NCI-H187 (cell line): ENCODE measurements at places on chromosomes 3 and 15.

GRCh38 chr15:74319596-74320351, 47.7 kb downstream of the CYP11A1 start:
- peak; percentile 15 for DNase-seq

GRCh38 chr15:43489191-43489590, 3.8 kb downstream of the TP53BP1 start:
- no peak for DNase-seq

DNA sequence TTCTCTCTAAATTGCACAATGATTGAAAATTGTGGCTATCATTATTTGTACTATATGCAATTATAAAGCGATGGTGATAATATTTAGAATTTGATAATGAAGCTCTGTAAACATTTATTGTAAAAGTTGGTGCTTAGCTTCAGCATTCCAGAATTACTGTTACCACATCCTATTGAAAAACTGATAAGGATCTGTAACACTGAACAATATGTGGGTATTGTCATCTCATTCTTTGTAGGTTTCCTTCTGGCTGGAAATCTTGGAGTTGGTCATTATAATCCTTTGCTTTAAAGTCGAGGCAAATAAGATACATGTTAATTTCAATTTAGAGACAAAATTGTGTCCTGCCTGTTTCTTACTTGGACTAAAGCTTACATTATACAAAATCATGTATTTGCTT, 323.4 kb upstream of the GOLIM4 start:
- DNase-seq, result no peak

- DNase-seq, result no peak
These were observed 7.8 kb upstream of the LPCAT4 start for GRCh38 chr15:34374816-34375215.

GRCh38 chr15:99197856-99198255, 51.5 kb downstream of the TTC23 start:
- no peak for DNase-seq

GRCh38 chr3:49134471-49135265, 1.8 kb upstream of the LAMB2 start:
- no peak for DNase-seq

DNA sequence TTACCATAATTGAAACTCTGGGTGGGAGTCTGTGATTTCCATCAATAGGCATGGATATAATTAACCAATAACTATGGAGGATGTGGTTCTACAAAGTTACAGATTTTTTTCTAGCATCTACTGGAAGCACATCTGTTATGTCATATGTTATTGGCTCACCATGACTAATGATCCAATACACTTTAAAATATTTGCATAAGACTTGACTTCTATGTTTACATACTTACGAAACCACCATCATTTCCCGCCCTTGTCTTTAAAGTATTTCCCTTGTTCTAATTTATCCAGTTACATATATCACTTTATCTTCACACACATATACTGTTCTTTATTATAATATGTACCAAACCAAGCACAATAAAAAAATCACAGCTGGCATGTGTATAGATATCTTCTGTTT, 380.3 kb upstream of the CBLB start:
- DNase-seq, result no peak

- no peak for DNase-seq
These were observed 421.7 kb upstream of the GOLIM4 start for GRCh38 chr3:168517249-168518071.

DNA sequence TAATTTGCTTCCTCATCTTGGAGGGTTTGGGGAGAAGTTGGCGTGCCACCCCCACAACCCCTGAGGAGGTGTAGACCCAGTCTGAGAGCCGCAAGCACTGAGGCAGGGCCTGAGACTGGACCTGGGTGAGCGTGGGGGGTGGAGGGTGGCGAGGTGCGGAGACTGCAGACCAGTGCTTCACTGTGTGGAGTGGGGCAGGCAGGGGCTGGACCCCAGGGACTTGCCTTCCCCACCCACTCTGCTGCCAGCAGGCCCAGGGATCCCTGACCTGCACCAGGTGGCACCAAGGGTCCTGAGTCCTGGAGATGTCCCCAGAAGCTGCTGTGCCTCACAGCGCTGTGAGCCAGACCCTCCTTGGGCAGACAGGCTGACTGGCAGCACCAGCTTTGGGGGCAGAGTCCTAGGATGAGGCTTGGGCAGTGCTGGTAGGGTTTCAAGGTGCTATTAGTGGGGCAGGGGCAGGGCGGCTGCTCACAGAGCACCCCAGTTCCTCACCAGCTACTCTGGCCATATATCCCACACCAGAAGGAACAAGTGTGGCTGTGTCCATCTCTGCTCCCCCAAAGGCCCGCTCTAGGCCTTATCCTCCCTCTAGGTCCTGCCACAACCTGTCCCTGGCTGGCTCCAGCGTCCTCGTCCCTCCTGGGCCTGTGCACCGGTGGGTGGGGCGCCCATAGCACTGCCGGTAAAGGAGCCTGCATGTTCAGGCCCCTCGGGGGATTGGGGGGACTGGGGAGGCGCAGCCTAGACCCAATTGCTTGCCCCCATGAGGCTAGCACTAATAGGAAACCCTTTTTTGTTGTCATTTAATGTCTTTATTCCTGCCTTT, 11.8 kb downstream of the ZBTB47 start:
- no peak for DNase-seq

DNA sequence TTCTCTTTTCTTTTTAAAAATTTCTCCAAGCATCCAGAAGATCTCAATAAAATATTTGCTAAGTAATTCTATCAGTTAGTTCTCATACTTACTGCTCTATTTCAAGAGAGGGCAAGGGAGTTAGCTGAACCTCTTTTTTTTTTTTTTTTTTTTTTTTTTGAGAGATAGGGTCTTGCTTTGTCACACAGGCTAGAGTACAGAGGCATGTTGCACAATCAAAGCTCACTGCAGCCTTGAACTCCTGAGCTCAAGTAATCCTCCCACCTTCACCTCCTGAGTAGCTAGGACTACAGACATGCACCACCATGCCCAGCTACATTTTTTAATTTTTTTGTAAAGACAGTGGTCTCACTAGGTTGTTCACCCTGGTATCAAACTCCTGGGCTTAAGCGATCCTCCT, 21.4 kb downstream of the HDC start:
- DNase-seq, result no peak

GRCh38 chr15:98612490-98613110, 35.7 kb upstream of the IGF1R start:
- DNase-seq, result no peak

- DNase-seq, result no peak
These were observed 674 bp upstream of the MECOM start for GRCh38 chr3:169663951-169664820.

GRCh38 chr3:166570102-166570501, 732.9 kb upstream of the BCHE start:
- DNase-seq, result no peak

GRCh38 chr3:100748220-100748619, 38.9 kb downstream of the TFG start:
- DNase-seq, result no peak

DNA sequence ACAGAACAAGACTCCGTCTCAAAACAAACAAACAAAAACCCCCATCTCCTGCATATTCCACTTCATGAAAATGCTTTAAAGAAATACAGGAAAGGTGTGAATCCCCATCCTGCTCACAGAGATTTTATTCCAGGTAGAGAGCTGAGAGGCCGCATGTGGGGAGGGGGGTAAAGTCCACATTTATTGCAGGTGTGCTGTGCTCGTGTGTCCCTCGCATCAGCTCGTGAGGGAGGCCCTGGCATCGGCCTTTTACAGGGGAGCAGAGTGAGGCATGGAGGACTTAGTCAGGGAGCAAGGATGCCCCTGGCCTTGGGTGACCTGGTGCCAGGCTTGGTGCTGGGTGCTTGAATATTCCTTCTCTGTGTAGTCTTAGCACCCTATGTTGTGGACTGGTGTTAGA, 413.5 kb upstream of the C2CD4B start:
- no peak for DNase-seq

DNA sequence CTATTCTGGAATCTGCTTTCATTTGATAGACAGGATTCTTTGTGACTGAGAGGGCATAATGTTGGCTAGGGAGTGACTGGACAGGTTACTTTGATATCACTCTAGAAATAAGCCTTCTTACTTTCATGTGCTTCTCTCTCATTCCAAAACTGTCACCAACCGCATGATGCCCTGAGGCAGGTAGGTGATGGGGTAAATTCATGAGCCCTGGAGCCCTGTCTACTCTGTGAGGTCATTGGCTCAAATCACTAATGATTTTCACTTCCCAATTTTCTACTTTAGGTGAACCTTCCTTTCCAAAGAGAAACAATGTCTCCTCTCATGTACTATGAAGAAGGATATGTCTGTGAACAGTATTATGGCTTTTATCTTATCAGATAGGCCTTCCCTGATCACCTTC, 596.7 kb downstream of the TUSC7 start:
- DNase-seq, result no peak

GRCh38 chr15:50563756-50564155, 17.3 kb upstream of the USP50 start:
- DNase-seq, result no peak

GRCh38 chr3:181718369-181718768, 6.6 kb downstream of the SOX2 start:
- DNase-seq, result no peak

DNA sequence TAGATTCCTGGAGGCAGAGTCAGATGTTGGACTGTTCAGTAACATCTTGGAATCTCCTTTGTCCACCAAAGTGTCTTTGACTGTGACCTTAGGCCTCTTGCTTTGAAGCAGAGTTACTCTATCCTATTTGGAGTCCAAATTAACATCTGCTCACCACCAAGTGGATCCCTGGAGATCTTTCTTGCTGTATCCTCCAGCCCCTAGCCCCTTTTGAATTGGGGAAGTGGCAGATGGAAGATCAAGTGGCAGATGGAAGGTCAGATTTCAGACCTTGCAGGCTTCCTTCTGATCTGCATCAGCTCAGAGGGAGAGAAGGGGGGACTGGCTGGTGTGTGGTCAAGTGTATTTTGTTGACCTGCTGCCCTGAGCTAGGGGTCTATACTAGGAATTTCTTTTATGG, 125.0 kb upstream of the ROPN1 start:
- no peak for DNase-seq

DNA sequence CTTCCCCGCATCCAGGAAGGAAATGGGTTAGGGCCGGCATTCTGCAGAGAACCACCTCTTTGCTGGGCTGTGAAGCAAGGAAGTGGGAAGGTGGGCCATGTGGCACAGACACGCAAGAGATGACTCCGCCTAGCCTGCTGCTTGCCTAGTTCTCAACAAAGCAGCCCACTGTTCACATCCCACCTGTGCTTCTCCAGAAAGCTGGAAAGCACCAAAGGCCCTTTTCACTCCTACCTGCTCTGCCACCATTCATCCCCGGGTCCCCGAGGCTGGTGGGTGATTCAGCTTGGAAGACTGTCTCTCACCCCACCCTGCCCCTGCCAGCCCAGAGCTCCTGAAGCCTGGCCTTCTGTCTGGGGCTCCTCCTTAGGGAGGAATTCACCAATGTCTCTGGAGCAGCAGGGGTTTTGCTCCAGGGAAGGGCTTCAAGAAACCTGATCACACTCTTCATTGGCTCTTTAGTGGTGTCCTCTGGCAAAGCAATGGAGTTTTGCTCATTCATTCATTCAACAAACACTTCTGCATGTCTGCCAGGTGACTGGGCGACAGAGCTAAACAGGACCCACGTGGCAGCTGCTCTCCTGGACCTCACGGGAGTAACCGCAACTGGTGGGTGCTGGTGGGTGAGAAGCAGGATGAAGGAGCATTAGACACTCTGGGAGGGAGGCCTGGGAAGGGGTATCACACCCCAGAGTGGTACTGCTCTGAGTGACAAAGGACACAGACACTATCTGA, 145.4 kb upstream of the TLE3 start:
- DNase-seq, result no peak

DNA sequence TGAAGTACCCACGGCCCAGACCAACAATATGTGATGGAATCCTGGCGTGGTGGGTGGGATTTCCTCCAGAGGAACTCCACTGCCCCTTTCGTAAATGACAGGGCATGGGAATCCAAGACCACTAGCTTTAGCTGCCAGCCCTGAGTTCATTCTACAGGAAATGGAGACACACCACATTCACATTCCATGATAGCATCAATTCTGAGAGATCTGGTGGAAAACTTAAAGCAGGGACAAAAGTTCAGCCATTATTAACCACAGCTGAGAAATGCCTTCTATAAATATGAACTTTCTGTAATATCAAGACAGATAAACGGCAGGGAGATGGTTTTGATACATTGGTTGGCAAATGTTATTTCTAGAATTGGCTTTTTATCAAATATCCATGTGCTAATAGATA, 98.2 kb downstream of the FBN1 start:
- DNase-seq, result no peak

GRCh38 chr15:63080634-63081250, 38.2 kb downstream of the TPM1 start:
- no peak for DNase-seq

DNA sequence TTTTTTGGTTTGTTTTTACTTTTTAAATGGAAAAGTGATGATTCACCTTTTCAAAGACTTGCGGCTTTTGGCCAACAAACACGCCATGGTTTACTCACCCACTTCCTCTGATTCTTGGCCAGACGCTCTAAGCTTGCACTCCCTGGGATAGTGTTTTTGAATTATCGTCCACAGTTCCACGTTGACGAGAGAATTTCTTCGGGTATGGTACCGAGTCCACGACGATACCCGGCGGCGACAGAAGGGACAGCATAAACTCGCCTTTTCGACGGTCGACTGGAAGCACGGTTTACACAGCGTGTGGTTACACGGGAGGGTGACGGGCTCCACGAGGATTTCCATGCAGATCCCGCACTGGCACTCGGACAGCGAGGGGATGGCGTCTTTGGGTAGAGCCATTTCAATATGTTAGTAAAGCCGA, 783 bp downstream of the RNF168 start:
- no peak for DNase-seq

- no peak for DNase-seq
These were observed 12.2 kb downstream of the RTP1 start for GRCh38 chr3:187209491-187209890.

GRCh38 chr3:167816953-167817352, 81.4 kb downstream of the SERPINI1 start:
- DNase-seq, result no peak

- no peak for DNase-seq
These were observed 330.7 kb upstream of the TPM1 start for GRCh38 chr15:62711691-62712454.

DNA sequence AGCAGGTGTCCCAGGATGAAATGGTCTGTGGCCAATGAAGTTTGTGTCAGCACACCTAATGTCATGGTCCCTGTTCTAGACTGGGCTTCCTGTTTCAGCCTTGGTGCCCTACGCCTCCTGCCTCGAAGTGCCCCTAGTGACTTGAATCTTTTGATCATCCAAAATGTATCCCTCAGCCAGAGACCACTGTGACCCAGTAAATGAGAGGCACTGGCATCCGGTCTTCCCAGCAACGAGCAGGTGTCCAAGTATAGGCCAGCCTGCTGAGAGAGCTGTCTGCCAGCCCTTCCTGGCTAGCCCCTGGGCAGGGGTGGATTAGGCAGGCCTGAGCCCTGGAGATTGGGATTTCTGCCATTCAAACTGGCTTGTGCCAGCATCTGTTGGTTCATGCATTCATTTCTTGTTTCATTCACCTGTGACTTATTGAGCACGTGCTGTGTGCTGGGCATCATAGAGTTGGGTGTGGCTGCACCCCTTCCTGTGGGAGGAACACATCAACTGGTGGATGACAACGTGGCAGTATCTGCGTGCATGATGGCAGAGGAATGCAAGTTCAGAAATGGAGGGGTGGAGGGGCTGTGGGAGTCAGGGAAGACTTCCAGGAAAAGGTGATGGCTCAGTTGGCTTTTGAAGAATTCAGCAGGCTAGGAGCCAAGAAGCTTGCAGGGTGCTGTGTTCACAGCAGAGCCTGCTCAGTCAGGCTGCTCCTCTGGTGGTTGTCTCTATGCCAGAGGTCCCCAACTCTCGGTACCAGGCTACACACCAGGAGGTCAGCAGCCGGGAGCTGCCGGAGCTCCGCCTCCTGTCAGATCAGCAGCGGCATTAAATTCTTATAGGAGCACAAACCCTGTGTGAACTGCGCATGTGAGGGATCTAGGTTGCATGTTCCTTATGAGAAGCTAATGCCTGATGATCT, 21.6 kb downstream of the ESYT3 start:
- no peak for DNase-seq
